ENCODE measurements at places on chromosomes 11 and 22. TPM values are rescaled to one million over a fixed set of nuclear protein-coding genes. Genes with fewer than 3 reads are reported as not detected.

GRIA4 gene
- polyA plus RNA-seq, result not detected

KIRREL3 gene
- 0.80 TPM for polyA plus RNA-seq

PKDREJ gene
- 0.14 TPM for polyA plus RNA-seq

SLC25A17 gene
- 13.3 TPM for polyA plus RNA-seq
